Dermis microvascular lymphatic vessel endothelial cell (primary cell): ENCODE measurements at places on chromosomes 7 and 10. TPM values are rescaled to one million over a fixed set of nuclear protein-coding genes. Genes with fewer than 3 reads are reported as not detected.
A peak's percentile ranks its signal among the peaks of the same experiment; 100 is the strongest.

- DNase-seq: no peak
Observed at GRCh38 chr10:128902031-128902710, 564.9 kb upstream of the MGMT start.

- DNase-seq: no peak
Observed at GRCh38 chr7:52863652-52864051, 171.8 kb upstream of the POM121L12 start.

- DNase-seq: no peak
Observed at GRCh38 chr7:141158561-141158960, 84.7 kb downstream of the TMEM178B start.

- DNase-seq: peak; percentile 39
Observed at GRCh38 chr10:29828956-29829355, 194.2 kb upstream of the SVIL start.

GRCh38 chr7:138125119-138125518 lies 48.9 kb downstream of the AKR1D1 start:
- DNase-seq: no peak

GRCh38 chr7:110988890-110989501 lies 101.9 kb upstream of the LRRN3 start:
- DNase-seq: no peak

DNA sequence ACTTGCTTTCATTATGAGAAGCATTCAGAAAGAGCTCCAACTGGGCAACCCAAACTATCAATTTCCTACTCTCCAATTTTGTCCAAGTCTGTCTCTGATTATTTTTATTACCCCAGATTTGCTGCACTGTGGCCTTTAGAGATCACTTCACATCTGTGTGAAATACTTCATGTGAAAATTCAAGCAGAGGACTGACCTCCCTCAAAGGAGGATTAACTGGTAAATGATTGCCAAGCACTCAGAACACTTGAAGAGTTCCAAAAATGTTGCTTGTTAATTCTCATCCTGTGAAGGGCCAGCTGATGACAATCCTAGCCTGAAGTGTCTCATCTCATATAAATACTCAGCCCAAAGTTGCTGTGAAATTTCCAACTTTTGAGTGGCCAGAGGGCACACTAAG lies 182.8 kb upstream of the DGKB start:
- DNase-seq: no peak

DNA sequence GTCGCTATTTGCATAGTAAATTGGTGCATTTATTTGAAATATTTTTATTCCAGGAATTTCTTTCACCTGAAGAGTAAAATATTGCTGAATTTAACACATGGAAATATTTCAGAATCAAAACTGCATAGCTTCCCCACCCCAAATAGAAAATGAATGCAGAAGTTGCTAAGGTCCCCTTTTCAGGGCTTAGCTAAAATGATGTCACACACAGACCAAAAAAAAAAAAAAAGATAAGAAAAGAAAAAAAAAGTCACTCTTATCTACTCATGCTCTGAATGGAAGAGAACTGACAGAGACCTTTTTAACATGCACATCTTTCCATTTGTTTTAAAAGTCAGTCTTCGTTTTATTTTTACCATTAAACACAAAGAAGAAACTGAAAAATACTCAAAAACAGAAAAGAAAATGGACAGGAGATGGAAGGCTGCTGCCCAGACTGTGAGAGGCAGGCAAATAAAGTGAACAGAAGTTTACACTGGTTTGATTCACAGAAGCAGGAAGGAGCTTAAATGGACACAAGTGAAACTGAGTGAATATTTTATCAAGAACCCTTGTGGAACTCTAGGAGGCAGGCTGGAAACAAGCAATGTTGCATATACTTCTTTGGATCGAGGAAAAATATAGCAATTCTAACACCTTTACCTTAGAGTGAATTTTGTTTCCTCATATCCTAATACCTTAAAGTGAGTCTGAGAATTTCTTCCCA lies 32.0 kb downstream of the PSMC2 start:
- DNase-seq: no peak

DNA sequence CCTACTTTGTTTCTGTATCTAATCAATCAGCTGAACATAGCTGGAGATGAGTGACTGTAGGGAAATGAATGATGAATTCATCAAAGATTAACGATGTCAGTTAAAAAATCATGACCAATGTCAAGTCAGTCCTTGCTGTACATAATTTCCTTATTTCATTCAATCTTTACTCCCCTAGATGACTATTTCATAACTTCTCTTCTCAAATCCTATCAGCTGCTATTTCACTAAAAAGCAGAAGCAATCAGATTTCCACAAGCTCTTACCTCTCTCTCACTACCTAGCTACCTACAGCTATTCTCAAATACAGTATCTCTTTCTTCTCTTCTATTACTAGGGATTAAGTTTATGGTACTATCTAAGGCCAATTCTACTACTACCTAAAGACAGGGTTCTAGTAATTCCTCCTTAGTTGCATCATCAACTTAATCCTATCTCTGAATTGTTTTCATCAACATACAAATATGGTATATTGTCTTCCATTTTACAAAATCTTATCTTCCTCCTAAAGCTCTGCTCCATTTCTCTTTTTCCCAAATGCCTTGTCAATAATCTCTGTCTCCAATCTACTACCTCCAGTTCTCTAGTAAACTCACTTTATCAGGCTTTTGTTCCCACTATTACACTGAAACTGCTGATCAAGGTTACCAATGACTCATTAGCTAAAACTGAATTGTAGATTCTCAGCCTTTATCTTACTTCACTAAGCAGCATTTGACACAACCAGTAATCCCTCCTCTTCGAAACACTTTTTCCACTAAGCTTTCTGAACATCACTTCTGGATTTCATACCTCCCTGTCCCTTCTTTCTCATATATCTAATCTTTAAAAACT lies 28.4 kb downstream of the JMJD1C start:
- no peak for DNase-seq

GRCh38 chr10:79178614-79179163 lies 109.9 kb downstream of the ZMIZ1 start:
- peak; percentile 95 for DNase-seq

- DNase-seq: no peak
Observed at GRCh38 chr10:59995862-59996261, 89.5 kb upstream of the CCDC6 start.

DNA sequence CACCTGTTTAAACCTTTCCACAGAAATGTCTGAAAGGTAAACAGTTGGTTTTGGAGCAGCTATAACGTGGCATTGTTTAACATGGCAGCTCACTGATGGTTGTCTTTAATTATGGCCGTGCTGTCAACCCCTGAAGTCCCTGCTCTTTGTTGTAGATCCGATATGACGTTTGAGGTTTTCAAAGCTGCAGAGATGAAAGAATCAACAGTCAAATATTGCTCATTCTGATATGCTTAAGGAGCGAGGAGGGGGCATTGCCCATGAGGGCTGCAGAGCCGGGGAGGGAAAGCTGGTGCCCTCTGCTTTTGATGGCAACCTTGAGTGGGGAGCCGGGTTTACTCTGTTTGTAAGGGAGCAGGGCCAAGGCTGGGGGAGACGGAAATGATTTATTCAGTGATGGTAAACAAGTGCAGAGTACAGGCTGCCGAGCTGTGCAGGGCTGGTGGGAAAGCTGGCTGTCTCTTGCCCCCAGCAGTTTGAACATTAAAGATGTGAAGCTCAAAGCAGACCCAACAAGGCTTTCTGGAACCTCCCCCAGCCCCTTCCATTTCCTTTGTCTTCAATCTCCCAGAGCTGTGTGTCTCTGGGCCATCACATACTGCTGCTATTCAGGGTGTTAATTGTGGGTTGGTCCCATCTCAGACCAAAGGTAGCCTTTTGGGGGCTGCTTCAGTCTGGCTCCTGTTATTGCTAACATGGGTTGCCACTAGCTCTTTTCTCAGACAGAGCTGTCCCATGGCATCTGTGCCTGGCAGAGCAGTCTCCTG lies 345.5 kb downstream of the LRMDA start:
- no peak for DNase-seq

- DNase-seq: no peak
Observed at GRCh38 chr10:125190946-125191345, 30.6 kb upstream of the CTBP2 start.

DNA sequence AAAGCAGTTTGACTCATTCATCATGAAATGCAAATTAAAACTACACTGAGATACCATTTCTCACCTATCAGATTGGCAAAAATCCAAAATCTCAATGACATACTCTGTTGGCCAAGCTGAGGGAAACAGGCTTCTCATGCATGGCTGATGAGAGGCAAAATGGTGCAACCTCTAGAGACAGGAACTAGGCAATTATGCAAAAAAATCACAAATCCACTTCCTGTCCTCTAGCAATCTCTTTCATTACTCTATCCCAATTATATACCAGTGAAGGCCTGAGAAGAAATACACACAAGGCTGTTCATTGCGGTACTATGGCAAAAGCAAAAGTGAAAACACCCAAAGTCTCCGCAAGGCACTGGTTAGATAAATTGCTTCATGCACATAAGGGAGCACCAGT lies 25.9 kb upstream of the PTPRN2 start:
- no peak for DNase-seq

DNA sequence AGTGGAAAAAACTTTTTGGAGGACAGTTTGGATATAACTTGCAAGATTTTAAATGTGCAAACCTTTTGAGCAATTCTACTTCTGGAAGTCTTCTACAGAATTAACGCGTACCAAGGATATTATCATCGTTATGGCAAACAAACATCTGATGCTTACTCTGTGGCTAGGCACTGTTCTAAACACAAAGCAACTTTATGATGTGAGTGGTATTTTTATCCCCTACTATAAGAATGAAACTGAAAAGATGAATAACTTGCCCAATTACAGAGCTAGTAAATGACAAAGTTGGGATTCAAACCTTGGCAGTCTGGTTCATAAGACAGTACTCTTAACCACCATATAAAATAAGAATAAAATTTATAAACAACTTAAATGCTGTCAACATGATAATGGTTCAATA lies 15.8 kb downstream of the ASZ1 start:
- DNase-seq: no peak

DNA sequence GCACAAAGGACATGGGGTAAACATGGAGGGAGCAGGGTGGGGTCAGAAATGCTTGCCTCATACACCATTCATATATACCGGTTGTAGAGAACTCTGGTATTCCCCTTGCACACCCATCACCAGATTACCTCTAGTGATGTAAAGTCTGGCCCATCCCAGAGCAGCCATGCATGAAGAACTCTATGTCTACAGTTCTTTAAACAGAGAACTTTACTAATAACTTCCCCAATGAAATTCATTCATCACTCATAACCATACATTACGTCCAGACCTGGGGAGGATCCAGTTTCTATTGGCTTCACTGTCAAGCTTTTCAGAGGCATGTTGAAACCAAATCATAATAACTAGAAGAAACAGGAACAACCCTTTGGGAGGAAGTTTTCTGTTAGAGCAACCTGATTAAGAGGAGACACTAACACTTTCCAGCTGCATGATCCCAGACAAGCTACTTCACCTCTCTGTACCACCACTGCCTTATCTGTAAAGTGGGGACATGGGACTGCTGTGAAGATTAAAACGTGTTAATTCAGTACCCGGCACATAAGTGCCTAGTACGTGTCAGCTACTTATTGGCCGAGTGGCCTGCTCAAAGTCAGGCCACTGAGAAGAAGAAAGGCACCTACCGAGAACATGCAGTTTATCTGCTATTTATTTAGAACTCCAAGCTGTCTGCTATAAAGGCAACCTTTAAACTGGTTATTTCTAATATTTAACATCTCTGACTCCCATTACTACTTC lies 59.7 kb downstream of the IGF2BP3 start:
- no peak for DNase-seq

DNA sequence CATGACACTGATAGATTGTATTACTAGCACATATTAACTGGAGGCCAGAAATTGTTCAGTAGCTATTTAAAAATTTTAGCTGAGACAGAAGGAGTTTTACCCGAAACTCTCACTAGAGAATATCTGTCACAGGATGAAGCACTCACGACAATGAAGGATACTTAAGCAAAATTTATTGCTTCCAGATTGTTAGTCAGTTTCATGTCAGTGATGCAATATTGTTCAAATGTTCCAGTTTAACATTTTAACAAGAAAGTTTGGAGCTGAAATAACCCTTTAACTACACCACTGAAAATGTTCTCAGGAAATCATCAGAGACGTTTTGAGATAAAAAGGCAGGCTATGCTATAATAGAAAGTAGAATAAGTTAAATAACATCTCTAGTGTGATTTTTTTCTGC lies 15.0 kb upstream of the CADPS2 start:
- DNase-seq: no peak

DNA sequence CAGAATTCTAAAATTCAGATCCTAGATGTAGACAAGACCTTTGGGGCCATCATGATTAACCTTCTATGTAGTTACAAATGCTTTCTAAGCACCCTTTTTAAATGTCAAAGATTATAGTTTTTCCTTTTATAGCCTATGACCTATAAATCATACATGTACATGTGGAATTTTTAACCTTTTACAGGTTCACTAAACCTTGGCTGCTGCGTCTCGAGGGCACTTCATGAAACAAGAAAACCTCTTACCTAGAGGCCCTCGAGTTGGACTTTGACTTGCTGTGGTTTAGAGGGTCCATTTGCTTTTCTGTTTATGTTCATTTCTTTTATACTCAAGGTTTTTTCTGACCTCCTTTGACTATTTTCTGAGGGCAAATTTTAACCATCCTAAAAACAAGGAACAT lies 302.2 kb downstream of the CSTF2T start:
- DNase-seq: no peak

DNA sequence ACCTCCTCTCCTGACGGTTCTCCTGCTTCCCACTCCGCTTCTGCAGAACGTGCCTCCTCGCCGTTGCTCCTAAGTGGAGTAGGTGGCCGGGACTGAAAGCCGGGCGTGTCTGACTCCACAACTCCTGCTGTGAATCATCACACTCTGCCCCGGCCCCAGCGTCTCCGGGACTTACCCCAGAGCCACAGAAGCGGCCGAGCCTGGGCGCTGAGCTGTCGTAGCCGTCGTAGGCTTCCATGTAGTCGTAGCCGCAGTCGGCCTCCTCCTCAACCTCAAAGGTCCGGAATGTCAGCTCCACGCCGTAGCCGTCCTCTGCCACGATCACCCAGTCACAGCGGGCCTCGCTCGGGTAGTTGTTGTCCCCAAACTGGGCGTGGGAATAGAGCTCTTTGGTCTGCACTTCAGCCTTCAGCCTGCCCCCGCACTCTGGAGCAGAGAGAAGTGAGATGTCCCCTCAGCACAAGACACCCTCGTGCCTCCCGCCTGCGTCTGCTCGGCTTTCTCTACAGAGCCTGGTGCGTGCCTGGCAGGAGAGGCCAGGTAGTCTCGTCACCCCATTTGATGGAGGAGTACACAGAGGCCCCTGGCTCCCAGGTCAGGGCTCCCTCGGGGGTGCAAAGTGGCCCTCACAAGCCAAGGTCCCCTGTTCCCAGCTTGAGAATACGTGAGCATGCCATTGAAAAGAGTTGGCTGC lies 11.2 kb upstream of the OPALIN start:
- DNase-seq: no peak

Gene FRMPD2
- total RNA-seq: 0.13 TPM in 2 replicates

Gene TMEM176A
- not detected in 2 replicates for total RNA-seq

Gene AMPH
- total RNA-seq: 0.13 TPM in 1 of 2 replicates, not detected in the other

Gene CNPY1
- total RNA-seq: not detected in 2 replicates

Gene VWA2
- total RNA-seq: not detected in 2 replicates

Gene EBF3
- 1.5 and 1.6 TPM in 2 replicates for total RNA-seq

Gene DNAJB12
- total RNA-seq: 16.8 and 26.0 TPM in 2 replicates

Gene C10orf53
- not detected in 2 replicates for total RNA-seq

Gene LIPN
- not detected in 2 replicates for total RNA-seq

Gene SORBS1
- total RNA-seq: 0.77 and 2.4 TPM in 2 replicates

Gene CHST15
- 72.9 and 114 TPM in 2 replicates for total RNA-seq

Gene COL1A2
- 0.39 and 9.2 TPM in 2 replicates for total RNA-seq

Gene HHEX
- total RNA-seq: 36.8 and 62.8 TPM in 2 replicates
